Ecto neural progenitor cell (in vitro differentiated cells): ENCODE measurements at places on chromosomes 6 and 20.

- DNase-seq = no peak
Observed at GRCh38 chr6:17967668-17968518, 19.5 kb downstream of the KIF13A start.

- no peak for DNase-seq
Observed at GRCh38 chr20:3242172-3242692, 3.2 kb upstream of the SLC4A11 start.

DNA sequence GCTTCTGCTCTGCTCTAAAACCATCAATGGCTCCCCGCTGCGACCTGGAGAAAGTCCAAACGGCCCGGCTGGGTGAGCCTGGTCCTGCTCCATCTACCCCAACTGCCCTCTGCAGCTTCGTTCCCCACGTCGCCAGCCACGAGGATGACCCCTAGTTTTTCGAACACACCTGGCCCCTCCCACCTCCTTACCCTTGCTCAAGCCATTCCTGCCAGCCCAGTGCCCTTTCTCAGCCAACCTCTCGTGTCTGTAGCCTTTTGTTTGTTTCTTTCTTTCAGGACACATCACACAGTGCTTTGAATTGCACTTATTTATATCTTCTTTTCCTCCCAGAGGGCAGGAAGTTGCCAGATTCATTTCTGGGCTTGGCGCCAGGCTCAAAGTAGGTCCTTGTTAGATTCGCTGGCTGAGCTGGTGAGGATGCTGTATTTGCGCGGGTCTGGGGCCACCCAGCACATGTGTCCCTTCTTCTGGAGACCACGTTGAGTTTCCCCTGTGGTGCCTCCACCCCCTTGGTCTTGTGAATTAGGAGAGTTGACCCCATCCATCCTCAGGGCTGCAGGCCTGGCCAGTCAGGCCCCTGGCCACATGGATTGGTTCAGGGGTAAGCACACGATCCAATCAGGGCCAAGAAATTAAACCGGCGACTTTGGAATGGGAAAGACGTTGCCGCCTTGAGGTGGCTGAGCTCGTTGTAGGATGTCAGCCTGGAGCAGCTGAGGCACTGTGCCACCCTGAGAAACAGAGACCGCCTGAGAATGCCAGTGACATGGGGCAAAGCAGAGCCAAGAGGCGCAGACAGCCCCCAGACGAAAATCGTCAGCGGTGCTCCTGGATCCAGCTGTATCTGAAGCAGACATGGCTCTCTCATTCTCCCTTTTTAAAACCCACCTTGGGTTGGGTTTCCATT, 156.0 kb downstream of the CEBPB start:
- DNase-seq = no peak

DNA sequence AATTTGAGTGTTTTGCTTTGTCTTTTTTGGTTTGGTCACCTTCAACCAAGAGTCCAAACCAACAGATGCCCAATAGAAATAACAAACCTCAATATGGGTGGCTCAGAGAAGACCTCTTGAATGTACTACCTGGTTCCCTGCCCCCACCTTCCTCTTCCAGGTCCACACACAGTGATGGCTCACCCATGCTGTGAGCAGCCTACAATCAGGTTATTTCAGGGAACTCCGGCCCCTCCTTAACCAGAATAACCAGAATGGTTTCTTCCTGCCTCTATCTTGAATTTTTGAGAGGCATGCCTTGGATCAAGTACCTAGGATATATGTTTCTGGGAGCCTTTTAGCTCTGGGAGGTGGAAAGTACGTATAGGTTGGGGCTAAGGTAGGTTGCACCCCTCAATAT, 327.1 kb upstream of the PRDM1 start:
- no peak for DNase-seq

DNA sequence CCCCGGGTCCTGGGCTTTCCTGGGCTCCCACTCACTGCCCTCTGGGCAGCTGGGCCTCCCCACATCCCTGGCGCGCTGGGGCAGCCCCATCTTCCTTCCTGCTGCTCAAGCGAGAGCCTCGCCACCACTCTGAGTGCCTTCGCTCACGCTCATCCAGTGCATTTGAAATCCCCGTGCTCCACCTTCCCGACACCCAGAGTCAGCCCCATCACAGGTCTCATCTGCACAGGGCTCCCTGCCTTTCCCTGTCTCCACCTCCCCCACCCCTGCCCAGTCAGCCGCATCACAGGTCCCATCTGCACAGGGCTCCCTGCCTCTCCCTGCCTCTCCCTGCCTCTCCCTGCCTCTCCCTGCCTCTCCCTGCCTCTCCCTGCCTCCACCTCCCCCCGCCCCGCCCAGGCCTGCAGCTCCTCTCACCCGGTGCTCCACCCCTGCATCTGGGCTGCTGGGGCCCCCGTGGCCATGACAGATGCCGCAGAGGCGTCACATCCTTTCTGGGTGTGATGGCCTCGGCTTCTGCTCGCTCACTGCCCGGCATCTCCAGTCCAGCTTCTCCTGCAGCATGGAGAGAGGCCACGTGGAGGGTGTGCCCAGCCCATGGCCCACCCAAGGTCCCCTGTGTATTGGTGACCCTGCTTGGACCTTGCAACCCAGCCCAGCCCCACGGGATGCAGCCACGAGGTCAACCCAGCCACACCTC, 9.0 kb upstream of the BHLHE23 start:
- no peak for DNase-seq

DNA sequence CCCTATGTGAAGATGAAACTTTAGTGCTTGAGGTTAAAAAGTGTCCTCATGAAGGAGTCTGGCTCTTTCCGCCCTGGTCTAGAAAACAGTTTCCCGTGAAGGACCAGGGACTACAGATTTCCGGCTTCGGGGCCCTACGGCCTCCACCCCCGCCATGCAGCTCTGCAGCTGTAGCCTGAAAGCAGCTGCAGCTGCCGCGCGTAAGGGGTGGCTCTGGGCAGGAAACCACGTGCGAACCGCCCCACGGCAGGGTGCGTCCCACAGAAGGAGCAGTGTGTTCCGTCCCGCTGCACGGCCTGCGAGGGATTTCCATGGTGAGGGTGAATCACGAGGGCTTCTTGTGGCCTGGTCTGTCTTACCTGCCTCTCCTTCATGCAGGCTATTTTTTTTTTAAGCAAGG, 117.0 kb downstream of the ERMARD start:
- DNase-seq = no peak
